KBM-7 (cell line): ENCODE measurements at places on chromosomes 4 and X.
A peak's percentile ranks its signal among the peaks of the same experiment; 100 is the strongest.

DNA sequence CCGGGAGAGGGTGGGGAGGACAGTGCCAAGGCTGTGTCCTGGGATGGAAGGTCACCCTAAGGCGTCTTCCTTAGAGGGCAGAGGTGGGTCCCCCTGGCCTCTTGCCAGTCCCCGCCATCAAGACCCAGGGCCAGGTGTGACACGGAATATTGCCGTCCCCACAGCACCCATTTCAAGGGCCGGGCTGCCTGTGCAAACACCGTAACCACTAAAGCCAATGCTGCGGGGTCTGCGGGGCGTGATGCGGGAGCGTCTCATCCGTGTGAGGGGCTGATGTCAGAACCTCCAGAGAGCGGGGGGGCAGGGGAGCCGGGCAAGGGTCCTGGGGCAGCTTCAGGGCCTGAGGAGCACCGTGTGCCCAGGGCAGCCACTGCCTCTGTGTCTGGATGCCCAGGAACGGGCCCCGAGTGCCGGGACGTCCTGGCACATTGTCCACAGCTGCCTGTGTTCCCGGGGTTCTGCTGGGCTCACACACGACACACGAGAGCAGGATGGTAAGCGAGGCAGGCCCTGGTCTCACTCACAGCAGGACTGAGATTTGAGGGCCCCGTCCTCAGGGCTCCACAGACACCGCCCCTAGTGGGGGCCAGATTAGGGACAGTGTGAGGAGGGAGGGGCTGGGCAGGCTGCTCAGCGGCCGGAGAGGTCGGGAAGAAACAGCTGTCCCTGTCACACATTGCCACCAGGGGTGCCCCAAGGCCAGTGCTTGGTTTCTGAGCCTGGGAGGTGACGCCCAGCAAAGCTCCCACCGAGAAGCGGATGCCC lies 29.2 kb downstream of the NKX1-1 start:
- DNase-seq = no peak

- peak; percentile 73 for DNase-seq
Measured at GRCh38 chr4:163666332-163666873, 171.9 kb downstream of the TMA16 start.

- peak; percentile 80 for DNase-seq
Measured at GRCh38 chr4:82223715-82224114, 150.1 kb downstream of the HNRNPD start.

DNA sequence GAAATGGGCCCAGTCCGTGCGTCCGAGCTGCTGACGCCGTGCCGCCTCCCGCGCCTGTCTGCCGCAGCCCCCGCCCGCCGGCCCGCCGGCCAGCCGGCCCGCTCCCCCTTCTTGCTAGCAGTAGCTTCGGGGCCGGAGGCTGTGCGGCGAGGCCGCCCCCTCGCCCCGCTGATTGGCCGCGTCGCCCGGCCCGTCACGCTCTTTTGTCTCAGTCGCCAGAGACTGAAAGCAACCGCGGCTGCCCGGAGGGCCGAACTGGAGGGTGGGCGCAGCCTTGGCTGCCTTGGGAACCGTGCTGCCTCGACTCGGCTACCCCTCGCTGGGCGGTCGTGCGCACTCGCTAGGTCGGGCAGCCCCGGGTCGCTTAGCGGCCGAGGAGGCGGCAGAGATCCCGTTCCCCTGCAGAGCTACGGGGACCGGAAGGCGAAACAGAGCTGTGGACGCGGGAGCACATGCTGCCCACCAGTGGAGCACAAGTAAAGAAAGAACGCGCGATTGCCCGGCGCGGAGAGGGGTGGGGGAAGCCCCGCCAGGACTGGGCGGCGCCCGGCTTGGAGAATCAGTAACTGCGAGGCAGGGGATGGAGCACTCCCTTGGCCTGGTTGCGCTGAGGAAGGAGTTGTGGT lies at the start of gene ZCCHC18:
Gene ZCCHC18 (plus strand): TSS at position 198 of the 626 bp plus-strand sequence. CDS start 1,589 bp downstream, outside the sequence.
- DNase-seq = peak; percentile 71

GRCh38 chr4:88672987-88673386 lies 24.6 kb downstream of the NAP1L5 start:
- peak; percentile 55 for DNase-seq

GRCh38 chrX:41661366-41662095 lies 27.2 kb upstream of the GPR34 start:
- DNase-seq = no peak

- DNase-seq = peak; percentile 37
Measured at GRCh38 chrX:121000589-121000988, 15.0 kb upstream of the CT47A1 start.

DNA sequence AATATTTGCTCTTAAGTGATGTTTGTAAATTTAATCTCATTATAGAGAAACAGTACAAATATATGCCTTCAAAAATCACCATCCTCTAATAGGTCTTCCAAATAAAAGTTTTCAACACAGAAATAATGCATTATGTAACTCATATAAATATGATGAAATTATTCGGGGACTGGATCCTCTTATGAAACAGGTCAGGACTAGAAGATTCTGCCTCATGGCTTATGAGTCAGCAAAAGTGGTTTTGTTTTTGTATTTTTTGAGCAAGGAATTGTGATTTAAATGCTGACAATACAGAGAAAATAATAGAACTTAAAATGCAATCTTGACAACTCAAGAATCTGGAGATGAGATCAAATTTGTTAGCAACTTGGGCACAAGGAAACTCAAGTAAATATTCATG lies 179.7 kb upstream of the NDP start:
- no peak for DNase-seq

DNA sequence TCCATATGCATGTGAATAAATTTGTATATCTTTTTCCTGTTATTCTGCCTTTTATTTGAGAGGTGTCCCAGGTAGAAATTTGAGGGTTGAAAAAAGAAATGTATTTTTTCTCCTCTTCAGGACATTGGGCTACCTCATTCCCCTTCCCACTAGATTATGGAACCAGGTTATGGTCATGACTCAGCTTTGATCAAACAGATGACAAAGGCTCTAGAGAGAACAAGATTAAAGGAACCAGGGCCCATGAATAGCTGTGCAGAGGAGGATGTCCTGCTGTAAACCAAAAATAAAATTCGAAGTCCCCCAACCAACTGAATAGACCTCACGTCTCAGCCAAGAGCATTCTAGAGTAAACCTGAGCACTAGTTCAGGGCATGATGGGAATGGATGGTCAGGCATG lies 313.2 kb downstream of the RAPGEF2 start:
- no peak for DNase-seq

DNA sequence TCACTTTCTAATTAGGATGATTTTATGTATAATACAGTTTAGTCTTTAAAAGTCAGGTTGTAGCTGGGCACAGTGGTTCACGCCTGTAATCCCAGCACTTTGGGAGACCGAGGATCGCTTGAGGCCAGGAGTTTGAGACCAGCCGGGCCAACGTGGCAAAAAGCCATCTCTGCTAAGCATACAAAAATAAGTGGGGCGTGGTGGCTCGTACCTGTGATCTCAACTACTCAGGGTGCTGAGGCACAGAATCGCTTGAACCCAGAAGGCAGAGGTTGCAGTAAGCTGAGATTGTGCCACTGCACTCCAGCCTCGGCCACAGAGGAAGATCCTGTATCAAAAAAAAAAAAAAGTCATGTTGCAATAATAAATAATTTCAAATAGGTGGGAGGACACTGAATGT lies 364.2 kb downstream of the BMPR1B start:
- no peak for DNase-seq

- peak; percentile 90 for DNase-seq
Measured at GRCh38 chrX:41449615-41450014, 2.5 kb downstream of the NYX start.
